ENCODE measurements at places on chromosomes 12 and 14.

- DNase-seq, result no peak
Observed at GRCh38 chr12:113812411-113813228, 153.5 kb downstream of the RBM19 start.

- DNase-seq, result no peak
Observed at GRCh38 chr14:104385531-104386101, 193.9 kb upstream of the C14orf180 start.

DNA sequence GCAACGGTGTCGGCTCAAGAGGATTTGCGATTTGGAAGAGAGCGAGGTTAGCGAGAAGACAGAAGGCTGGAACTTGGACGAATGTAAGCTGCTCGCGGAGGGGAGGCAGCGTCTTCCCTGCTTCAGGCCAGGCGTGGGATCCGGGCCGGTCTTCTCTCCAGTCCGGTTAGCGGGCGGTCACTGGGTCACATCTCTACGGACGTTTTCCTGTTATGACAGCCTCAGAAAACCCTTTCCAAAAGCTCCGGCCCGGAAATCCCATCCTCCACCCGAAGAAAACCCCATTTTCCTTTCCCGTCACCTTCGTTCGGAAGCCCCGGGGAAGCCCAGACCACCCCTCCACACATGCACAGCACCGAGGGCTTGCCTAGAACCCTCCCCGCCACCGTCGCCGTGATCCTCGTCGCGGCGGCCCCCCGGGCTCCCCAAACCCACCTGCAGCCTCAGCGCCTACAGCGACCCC, 268 bp downstream of the NDUFB1 start:
- DNase-seq, result no peak

DNA sequence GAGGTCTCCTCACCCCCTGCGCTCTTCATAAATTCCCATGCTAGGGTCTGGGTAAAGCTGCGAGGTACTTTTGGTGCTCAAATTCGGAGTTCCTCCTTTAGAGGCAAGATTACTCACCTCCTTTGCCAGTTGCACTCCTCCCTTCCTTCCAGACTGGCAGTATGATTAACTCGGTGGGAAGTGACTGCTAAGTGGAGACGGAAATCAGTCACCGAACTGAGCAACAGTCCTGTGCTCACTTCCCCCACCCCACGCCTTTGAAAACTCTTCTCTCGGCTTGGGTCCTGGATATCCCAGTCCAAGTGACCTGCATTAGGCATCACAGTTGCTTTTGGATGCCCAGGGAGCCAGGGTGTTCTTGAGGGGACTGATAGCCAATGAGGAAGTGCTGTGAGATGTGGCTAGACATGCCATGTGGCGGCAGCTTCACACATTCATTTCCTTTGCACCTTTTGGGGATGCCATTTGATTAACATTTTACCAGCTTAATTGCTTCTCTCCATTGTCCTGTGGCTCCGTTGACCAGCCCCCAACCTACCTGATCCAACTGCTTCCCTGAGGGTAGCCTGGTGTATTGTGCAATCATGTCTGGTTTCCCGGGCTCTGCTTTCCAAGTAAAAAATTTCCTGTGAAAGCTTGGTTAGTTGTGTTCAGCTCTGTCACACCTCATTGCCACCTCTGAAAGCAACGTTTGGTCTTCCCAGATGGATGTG, 840 bp downstream of the PNP start:
- no peak for DNase-seq

GRCh38 chr14:98278800-98279199, 993.2 kb downstream of the BCL11B start:
- no peak for DNase-seq

GRCh38 chr12:123621619-123622530, 11.6 kb downstream of the EIF2B1 start:
- no peak for DNase-seq

- DNase-seq, result no peak
Observed at GRCh38 chr14:92199763-92200162, 78.0 kb downstream of the CPSF2 start.

All from stimulated activated CD8-positive, alpha-beta memory T cell treated with anti-CD3 and anti-CD28 coated beads, Interleukin-4, amount 100 ng/mL, for 4 hours (primary cell).